Sigmoid colon (tissue), 7 donors: ENCODE measurements at places on chromosomes 11 and 22. TPM values are rescaled to one million over a fixed set of nuclear protein-coding genes. Genes with fewer than 3 reads are reported as not detected.

DNA sequence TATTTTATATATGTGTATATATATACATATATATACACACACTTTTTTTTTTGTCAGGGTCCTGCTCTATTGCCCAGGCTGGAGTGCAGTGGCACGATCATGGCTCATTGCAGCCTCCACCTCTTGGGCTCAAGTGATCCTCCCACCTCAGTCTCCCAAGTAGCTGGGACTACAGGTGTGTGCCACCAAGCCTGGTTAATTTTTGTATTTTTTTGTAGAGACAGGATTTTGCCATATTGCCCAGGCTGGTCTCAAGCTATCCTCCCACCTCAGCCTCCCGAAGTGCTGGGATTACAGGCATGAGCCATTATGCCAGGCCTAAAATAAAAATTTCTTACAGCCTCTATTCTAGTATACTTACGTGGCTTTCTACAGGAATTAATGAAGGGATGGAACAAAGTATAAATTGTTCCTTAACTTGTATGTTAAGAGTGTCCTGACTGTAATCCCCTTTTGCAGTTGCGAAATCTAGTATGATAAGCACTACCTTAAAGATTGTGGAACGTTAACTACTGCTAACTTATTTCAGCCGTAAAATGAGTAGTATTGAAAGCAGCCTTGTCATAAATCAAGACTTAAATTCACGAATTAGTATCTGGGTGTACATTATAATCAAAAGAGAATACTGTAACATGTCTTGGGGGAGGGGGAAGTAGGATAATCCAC is 2.1 kb downstream of the TRAF6 start:
- peaks cover 20% of the 10 kb centered on the region for H3K4me1 ChIP-seq
- H3K36me3 ChIP-seq, result no peaks in the 10 kb centered on the region
- no peak for DNase-seq

DNA sequence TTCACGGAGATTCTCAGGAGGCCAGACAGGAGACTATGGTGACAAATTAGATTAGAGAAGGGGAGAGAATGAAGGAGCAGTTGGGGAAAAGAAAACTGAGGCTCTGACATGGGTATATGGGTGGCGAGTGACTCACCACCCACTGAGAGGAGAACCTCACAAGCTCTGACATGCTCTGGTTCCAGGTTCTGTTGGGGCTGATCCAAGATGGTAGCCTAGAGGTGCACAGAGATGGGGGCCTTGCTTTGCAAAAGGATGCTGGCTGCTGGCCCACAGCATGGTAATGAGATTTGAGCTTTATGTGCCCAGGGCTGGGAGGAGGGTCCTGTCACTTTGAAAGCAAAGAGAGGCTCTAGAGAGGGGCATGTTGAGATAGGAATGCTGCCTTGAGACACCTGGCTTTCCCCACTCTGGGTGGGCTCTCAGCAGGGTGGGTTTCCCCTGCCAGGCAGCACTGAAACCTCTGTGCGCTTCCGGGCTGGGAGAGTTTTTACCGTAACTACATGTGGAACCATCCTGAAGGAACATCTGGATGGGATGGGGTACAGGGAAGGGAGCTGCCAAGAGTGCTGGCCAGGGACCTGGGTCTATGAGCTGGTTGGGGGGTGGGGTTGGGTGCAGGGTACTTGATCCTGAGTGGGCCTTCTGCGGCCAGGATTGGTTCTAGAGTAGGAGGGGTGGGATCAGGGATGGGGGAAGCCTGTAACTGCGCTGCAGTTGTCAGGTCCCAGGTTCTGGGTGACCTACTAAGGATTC is 1.2 kb upstream of the GRK2 start:
- no peaks in the 10 kb centered on the region for H3K36me3 ChIP-seq
- no peak overlapping the region for H3K27ac ChIP-seq
- H3K4me3 ChIP-seq, result no peak overlapping the region
- peak; percentile 64 for DNase-seq

GRCh38 chr11:94185416-94186084 is 56.9 kb downstream of the PANX1 start:
- H3K4me3 ChIP-seq, result no peak overlapping the region
- no peaks in the 10 kb centered on the region for H3K4me1 ChIP-seq
- H3K27me3 ChIP-seq, result no peaks in the 10 kb centered on the region

DNA sequence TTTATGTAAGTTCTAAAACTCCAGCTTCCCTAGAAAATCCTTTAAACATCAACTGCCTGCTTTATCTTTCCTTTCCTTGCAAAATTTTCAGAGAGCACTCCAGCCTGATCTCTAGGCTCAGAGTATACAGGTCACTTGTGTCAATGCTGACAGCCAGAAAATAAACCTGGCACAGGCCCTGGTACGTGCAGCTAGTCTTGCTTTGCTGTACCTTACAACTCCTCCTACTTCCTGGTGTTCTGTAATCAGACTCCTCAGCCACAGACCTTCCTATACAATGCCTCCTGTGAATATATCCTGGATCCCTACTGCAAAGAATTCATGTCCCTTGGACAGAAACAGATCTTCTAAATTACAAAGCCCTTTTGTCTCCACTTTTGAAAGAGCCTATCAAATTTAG is 24.2 kb upstream of the TMEM123 start:
- H3K36me3 ChIP-seq, result no peaks in the 10 kb centered on the region
- DNase-seq, result no peak
- H3K4me1 ChIP-seq, result peaks cover 13% of the 10 kb centered on the region
- H3K27me3 ChIP-seq, result no peaks in the 10 kb centered on the region
- no peak overlapping the region for H3K4me3 ChIP-seq

DNA sequence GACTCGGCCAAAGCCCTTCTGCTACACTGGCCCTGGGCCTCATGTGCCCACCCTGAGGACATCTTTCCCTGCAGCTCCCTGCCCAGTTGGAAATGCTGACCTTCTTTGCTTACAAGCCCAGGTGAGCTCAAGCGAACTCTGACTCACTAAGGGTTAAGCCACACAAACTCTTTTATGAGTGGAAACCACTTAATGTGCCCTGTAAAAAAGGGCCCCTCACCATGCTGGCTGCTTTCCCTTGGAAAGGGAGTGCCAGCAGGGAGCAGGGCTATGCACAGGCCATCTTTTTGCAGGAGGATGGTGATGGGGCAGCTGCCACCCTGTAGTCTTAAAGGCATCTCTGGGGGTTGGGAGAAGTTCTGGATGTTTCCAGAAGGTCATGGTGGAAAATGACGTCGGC is 18.7 kb downstream of the EHF start:
- H3K27me3 ChIP-seq, result no peaks in the 10 kb centered on the region
- H3K36me3 ChIP-seq, result no peaks in the 10 kb centered on the region
- H3K4me3 ChIP-seq, result no peak overlapping the region
- no peak for DNase-seq
- no peak overlapping the region for H3K27ac ChIP-seq

GRCh38 chr22:38056969-38057891 is at the start of gene PICK1:
PICK1 (plus strand) TSS chr22:38057404; CDS start chr22:38057810, 406 bp downstream.
- H3K27ac ChIP-seq, result peak within 1 kb of the TSS; percentile 74
- peaks cover 14% of the 10 kb centered on the region for H3K4me1 ChIP-seq
- peak; percentile 96 for DNase-seq
- no peaks in the 10 kb centered on the region for H3K27me3 ChIP-seq
- H3K36me3 ChIP-seq, result no peaks in the 10 kb centered on the region
- H3K4me3 ChIP-seq, result peak within 1 kb of the TSS; percentile 62

GRCh38 chr11:44957776-44958564 is 7.3 kb upstream of the TP53I11 start:
- no peak overlapping the region for H3K4me3 ChIP-seq
- no peaks in the 10 kb centered on the region for H3K36me3 ChIP-seq
- no peak overlapping the region for H3K27ac ChIP-seq
- H3K27me3 ChIP-seq, result no peaks in the 10 kb centered on the region
- no peak for DNase-seq

The KRTAP5-1 gene
- not detected for total RNA-seq

The CHRDL2 gene
- total RNA-seq, result 6.1 TPM

The MMP7 gene
- not detected for total RNA-seq
